Vagina (tissue), 2 donors: ENCODE measurements at places on chromosomes 7 and 10.

DNA sequence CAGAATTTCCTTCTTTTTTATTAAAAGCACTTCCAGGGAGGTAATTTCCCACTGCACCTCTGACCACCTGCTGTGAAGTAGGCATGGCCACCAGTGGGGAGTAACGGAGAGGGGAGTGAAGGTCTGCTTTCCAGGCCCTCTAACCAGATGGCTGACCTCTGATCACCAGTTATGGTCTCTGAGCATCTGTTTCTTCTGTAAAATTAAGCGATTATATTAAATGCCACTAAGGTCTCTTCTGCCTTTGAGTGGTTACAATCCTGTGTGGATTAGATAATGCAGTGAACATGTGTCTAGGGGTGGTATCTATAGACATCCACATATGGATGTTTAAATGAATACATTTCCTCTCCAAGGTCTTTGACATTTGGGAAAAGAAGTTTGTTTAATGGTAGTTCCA is 199.6 kb downstream of the HERPUD2 start:
- H3K36me3 ChIP-seq: no peaks in the 10 kb centered on the region
- DNase-seq: no peak
- no peak overlapping the region for H3K27ac ChIP-seq
- no peak overlapping the region for H3K4me3 ChIP-seq
- no peaks in the 10 kb centered on the region for H3K27me3 ChIP-seq
- H3K4me1 ChIP-seq: no peaks in the 10 kb centered on the region

GRCh38 chr10:125213541-125214282 is 53.3 kb upstream of the CTBP2 start:
- H3K36me3 ChIP-seq: no peaks in the 10 kb centered on the region
- H3K27ac ChIP-seq: no peak overlapping the region
- no peaks in the 10 kb centered on the region for H3K4me1 ChIP-seq
- H3K4me3 ChIP-seq: no peak overlapping the region

- no peak for DNase-seq
- no peaks in the 10 kb centered on the region for H3K27me3 ChIP-seq
- no peaks in the 10 kb centered on the region for H3K36me3 ChIP-seq
- H3K4me1 ChIP-seq: no peaks in the 10 kb centered on the region
- H3K27ac ChIP-seq: no peak overlapping the region
These were observed 54.6 kb downstream of the BLNK start for GRCh38 chr10:96216775-96217174.

DNA sequence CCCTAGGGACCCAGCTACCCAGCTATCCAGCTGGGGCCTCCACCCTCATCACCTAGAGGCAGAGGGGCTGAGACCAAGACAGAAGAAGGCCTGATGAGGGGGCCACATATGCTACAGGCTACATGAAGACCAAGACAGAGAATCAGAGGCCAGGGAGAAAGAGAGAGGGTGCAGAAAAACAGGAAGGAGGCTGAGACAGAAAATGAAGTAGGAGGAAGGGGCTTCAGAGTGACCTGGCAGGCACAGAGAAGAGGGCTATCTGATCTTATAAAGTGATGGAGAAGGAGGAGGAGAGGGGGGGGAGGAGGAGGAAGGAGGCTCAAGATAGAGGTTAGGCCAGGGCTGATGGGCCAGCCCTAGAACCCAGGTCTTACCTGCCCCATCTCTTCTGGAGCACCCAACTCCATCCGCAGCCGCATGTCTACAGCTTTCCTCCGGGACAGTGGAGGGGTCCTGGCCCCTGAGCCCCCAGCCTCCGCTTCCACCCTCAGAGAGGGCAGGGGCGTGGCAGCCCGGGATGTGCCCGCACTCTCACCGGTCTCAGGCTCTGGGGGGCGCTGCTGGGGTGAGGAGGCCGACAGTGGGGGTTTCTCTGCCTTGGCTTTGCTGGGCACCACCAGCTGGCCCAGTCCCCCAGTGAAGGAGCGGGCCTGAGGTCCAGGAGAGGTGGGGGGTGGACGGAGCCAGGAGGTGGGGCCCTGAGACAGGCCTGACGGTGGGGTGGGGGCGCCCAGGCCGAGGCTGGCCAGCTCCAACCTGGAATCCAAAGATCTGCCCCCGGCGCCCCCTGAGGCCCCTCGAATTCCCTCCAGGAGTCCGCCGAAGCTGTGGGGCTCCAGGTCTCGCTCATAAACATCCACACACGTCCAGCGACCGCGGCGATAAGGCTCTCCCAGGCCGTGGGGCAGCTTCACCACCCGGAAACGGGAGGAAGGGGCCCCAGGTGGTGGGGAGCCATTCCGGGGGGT is 1.8 kb downstream of the TSC22D4 start:
- H3K4me3 ChIP-seq: peak overlapping the region; percentile 88
- peaks cover 64% of the 10 kb centered on the region for H3K4me1 ChIP-seq
- DNase-seq: no peak
- no peaks in the 10 kb centered on the region for H3K36me3 ChIP-seq

DNA sequence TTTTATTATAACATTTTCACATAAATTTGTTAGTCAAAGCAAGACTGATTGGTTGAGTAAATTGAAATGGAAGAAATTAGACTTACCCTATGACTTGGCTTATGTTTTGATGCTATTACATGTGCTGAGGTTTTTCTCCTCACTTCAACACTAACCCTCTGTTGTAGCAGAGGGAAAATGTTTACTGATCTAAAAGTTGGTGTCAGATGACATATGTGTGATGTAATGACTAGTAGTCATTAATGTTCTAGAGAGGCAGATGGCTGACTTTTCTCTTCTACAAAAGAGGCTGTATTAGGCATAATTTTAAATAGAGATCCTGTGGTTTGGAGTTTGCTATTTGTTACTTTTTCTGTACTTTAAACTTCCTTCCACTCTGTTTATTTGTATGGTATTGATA is 266.0 kb downstream of the BBS9 start:
- no peak for DNase-seq
- no peak overlapping the region for H3K27ac ChIP-seq
- H3K4me1 ChIP-seq: no peaks in the 10 kb centered on the region
- no peak overlapping the region for H3K4me3 ChIP-seq

DNA sequence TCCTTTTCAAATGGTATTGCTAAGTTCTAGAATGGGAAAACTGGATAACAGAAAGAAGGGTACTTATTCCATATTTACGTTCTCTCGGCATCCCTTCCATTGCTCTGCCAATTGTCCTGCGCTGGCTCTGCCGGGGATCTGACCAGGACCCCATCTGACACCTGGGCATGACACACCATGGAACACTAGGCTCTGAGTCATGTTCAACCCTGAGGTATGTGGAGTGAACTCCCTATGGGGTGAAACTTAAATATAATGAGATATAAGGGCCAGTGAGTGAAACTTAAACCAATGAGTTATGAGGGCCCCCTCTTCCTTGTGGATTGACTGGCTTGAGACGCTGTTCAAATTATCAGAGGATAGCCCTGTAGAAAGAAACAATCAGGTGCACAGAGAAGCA is 55.1 kb upstream of the ZEB1 start:
- no peaks in the 10 kb centered on the region for H3K36me3 ChIP-seq
- H3K4me1 ChIP-seq: peaks cover 9% of the 10 kb centered on the region
- no peaks in the 10 kb centered on the region for H3K27me3 ChIP-seq

DNA sequence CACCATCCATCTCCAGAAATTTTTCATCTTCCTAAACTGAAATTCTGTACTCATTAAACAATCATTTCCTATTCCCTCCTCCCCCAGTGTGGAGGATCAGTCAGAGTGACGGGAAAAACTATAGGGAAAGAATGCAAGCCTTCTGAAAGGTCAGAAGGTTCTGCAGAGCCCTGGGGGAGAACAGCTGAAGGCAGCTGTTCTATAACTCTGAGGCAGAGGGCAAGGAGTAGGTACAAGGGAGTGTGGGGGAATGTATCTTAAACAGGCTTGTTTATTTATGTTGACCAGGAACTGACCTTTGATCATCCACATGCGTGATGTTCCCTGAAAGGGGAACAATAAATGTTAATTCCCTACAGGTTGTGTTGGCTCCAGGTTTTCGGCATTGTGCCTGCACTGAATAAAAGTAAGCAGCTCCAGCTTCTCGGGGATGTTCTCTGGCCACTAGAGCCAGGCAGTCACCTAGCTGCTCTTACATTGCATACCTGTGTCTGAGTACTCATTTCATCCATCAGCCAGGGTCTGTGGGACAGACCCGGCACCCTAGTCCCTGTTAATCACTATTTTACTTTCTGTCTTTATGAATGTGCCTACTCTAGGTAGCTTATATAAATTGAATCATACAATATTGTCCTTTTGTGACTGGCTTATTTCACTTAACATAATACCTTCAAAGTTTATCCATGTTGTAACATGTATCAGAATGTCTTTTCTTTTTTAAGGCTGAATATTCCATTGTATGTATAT is 5.8 kb downstream of the IFIT1 start:
- H3K4me3 ChIP-seq: no peak overlapping the region
- H3K4me1 ChIP-seq: peaks cover 26% of the 10 kb centered on the region
- DNase-seq: no peak
- no peaks in the 10 kb centered on the region for H3K27me3 ChIP-seq

DNA sequence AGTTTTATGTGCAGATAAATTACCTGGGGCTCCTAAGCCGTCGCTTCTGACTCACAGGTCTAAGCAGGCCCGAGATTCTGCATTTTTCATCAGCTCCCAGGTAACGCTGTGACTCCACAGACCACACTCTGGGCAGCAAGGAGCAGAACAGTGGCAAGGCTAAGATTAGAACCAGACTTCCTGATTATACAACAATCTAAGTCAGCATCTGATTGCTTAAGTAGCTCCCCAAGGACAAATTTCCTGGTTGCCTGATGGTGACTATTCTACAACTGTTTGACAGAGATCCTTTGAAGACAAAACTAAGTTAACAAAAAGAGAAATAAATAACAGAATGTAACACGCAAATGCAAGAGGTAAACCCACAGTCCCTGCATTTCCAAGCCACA is 69.0 kb downstream of the CREB3L2 start:
- peak overlapping the region; percentile 71 for H3K27ac ChIP-seq
- no peak overlapping the region for H3K4me3 ChIP-seq
- peaks cover 59% of the 10 kb centered on the region for H3K4me1 ChIP-seq
- H3K27me3 ChIP-seq: no peaks in the 10 kb centered on the region

- no peaks in the 10 kb centered on the region for H3K36me3 ChIP-seq
- no peaks in the 10 kb centered on the region for H3K4me1 ChIP-seq
- no peak overlapping the region for H3K4me3 ChIP-seq
- H3K27ac ChIP-seq: no peak overlapping the region
- no peak for DNase-seq
These were observed 41.3 kb upstream of the CALN1 start for GRCh38 chr7:72453471-72453870.
